CD8-positive, alpha-beta memory T cell (primary cell): ENCODE measurements at places on chromosomes 4 and X.

- DNase-seq = no peak
Measured at GRCh38 chr4:82645936-82646565, 84.3 kb upstream of the TMEM150C start.

DNA sequence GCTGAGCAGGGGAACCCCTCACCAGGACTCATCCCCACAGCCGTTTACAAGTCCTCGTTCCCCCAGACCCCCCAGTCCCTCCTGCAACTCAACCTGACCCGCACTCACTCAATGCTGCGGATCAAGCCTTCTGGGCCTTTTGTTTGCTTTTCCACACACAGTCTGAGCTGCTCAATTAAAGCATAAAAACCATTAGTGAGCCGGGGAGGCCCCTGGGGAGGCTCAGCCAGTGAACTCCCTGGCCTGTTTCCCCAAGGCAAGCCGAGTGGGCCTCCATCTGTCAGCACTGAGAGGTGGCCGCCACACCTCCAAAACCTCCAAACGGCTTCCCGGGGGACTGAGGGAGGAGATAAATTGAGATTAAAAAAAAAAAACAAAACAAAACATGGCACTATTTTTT is 158.5 kb downstream of the SHOX start:
- no peak for DNase-seq

GRCh38 chr4:911871-912490 is 20.1 kb downstream of the GAK start:
- DNase-seq = no peak

GRCh38 chr4:140028676-140029517 is 125.1 kb downstream of the MAML3 start:
- DNase-seq = no peak

DNA sequence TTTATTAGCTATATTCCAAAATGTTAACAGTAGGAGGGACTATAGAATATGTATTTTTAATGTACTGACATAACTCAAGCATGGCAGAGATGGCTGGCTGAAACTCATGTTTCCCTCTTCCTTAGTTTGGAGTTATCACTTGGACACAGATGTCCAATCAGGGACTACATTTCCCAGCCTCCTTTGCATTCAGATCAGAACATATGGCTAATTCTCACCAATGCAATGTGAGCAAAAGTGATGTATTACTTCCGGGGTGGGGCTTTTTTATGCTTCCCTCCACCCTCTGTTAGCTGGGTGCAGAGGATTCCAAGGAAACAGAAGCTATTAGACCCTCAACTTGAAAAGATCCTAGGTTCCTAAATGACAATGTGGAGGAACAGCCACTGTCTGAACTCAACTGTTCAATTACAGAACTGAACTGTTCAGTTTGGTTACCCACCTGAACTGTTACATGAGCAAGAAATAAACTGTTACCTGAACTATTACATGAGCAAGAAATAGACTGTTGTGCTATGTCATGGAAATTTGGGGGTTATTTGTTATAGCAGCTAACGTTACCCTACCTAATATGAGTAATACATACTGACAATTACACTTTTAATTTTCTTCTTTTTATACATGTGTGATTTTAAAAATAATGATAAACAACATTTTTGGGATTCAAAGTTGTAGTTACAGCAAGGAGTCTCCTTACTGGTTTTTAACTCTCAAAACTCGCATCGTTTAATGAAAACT is 29.6 kb upstream of the ERVMER34-1 start:
- no peak for DNase-seq

GRCh38 chr4:10226756-10227155 is 110.2 kb upstream of the WDR1 start:
- DNase-seq = no peak

DNA sequence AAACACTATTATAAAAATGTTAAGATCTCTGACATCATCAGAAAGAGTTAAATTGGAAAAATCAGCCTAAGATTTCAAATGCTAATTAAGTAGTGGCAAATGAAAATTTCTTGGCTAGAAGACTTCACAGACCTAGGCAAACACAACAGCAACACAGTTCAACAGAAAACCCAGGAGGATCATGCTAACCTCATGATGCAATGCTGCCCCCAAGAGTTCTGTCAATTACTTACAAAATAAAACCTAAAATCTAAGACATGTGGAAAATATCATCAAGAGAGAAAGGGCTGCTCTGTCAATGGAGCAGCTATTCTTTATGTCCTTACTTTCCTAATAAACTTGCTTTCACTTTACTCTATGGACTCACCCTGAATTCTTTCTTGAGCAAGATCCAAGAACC is 21.0 kb downstream of the S100G start:
- DNase-seq = no peak

GRCh38 chrX:136159611-136160025 is 12.3 kb downstream of the FHL1 start:
- no peak for DNase-seq

DNA sequence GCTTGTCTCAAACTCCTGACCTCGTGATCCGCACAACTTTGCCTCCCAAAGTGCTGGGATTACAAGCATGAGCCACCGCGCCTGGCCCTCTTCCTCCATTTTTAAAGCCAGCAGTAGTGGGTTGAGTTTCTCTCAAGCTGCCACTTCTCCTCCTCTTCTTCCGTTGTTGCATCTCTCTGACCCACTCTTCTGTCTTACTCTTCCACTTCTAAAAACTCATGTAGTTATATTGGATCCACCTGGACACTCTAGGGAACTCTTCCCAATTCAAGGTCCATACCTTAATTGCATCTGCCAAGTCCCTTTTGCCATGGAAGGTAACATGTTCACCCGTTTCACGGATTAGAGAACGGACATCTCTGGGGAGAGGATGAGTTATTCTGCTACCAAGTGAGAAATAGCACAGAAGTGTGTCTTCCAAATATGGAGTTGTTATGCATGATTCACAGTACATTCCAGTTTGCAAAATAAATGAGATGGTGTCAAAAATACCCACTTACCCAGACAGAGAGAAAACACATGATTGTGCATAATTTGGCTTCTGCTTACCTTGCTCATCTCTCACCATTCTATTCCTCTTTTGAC is 51.8 kb downstream of the GBA3 start:
- DNase-seq = no peak

DNA sequence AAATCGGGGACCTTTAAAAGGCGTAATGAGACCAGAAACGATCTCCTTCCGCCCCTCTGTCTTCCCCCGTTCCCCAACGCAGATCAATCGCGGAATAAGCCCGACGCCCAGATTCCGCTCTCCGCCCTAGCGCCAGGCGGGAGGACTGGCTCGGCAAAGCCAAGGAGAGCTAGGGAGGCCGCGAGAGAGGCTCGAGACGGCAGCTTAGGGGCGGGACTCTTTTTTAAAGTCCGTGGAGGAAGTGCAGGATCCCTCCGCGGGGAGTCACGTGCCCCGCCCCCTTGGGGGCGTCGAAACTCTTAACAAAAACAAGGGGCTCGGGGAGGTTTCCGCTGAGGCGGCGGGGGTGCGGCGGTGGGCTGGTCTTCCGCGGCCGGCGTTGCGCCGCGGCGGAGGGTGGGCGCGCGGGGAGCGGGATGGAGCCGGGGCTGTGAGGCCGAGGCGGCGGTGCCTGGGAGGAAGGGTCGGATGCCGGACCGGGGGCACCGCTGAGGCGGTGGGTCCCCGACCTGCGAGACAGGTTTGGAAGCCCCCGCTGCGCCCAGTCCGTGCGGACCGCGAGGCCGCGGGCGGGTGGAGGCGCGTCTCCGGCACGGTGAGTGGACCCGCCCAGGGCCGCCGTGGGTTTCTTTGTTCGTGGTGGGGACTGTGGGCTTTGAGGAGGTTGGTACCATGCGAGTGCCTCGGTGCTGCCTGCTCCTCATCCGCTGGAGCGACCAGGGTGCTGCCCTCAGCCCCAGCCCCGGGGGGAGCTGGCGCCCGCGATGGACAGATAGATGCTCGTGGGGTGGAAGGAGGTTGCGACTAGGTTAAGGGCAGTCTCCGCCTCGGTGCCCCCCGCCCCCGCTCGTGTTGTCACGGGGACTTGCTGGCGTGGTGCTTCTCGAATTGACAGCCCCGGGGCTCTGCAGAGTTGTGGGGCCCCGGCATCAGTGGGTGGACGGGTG is at the start of gene CCNG2:
CCNG2 (plus strand) TSS at position 296 of the 947 bp plus-strand sequence. CDS start 1,326 bp downstream, outside the sequence.
- peak; percentile 79 for DNase-seq

DNA sequence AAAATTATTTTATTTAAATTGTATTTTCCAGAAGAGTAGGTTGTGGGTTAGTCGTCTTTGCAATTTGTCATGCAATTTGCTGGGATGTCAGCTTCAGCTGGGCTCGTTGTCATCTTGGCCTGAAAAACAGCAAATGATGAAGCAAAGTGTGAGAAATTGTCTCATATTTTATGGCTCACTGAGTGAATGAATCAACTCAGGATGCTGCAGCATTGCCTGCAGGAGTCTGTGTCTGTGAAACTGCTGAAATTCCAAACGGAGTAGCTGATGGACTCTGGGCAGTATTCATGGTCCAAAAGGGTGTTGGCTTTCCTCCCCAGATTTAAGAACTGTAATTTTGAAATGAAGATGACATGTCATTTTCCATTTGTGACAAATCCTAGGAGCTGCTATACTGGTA is 37.2 kb downstream of the CXCL8 start:
- DNase-seq = no peak

DNA sequence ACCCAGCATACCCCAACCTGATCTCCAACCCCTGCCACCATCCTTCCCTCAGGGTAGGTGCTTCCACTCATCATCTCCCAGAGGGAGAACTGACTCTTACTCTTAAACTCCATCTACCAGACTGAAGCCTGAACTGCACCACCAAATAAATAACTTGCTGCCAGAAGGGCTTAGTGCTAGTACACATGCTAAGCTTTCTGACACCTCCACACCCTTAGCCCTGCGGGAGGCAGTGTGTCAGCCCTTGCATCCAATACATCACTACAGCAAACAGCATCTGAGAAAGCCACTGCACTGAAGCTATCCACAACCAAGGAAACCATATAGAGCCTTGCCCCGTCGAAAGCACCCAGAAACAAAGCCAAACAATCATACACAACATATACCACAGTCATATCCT is 68.6 kb upstream of the MCF2 start:
- DNase-seq = no peak

GRCh38 chr4:7595934-7596461 is 161.3 kb upstream of the PSAPL1 start:
- DNase-seq = no peak

DNA sequence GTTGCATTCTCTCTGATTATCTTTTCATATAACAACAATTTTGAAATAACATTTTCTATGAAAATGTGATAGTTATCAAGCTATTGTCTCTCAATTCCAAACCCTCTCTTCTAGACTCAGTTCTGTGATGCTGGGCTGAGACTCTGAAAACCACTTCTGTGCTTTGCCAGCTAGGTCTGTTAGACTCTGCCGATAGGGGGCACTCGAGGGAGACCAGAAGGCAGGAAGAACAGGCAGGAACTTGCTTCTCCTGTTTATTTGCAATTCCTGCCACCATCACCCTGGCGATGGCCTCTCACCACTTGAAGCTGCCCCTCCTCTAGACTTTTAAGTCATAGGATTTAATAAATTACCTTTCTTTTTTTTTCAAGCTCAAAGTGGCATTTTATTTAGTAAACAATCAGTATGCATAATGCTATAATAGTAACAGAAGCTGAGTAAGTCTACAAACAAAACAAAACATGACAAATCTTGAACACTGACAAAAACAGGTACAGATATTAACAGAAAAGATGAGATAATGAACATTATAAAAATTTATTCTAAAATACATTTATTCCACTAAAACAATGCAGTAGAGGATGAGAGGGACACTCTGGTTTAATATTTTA is 49.7 kb downstream of the RASL11B start:
- peak; percentile 17 for DNase-seq

- no peak for DNase-seq
Measured at GRCh38 chrX:2449135-2449886, 51.5 kb downstream of the DHRSX start.

DNA sequence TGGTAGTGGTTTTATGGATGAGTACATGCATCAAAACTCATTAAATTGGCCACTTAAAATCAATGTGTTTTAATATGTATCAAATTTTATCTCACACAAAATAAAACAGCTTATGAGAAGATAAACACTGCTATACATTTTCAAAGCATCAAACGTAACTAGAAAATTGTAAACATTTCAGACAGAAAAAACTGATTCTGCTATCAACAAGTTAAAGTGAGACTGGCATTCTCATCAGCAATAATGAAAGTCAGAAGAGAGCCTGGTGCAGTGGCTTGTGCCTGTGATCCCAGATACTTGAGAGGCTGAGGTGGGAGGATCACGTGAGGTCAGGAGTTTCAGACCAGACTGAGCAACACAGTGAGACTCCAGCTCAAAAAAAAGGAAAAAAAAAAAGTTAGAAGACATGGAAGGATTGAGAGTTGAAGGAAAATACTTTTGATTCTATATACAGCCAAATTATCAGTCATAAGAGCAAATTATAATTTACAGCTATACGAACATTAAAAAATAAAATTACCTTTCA is 2.9 kb downstream of the TBCK start:
- no peak for DNase-seq
